ENCODE measurements at places on chromosomes 7 and 10.
A peak's percentile ranks its signal among the peaks of the same experiment; 100 is the strongest.

DNA sequence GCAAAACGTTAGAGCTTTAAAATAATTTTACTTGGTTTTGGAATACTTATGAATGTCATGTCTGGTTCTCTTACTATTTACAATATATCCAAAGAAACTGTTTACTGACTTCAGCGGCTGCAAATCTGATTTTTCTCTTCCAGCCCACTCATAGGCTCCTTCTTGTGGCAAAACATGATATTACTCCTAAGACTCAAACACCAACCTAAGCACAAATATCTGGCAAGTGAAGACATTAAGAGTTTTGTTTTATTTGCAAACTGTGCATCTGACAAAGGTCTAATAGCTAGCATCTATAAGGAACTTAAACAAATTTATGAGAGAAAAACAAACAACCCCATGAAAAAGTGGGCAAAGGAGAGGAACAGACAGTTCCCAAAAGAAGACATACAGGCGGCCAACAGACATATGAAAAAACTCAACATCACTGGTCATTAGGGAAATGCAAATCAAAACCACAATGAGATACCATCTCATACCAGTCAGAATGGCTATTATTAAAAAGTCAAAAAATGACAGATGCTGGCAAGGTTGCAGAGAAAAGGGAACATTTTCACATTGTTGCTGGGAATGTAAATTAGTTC, 20.3 kb upstream of the GJC3 start:
- DNase-seq = peak; percentile 28

- no peak for DNase-seq
Observed at GRCh38 chr7:138023618-138024342, 21.9 kb upstream of the CREB3L2 start.

DNA sequence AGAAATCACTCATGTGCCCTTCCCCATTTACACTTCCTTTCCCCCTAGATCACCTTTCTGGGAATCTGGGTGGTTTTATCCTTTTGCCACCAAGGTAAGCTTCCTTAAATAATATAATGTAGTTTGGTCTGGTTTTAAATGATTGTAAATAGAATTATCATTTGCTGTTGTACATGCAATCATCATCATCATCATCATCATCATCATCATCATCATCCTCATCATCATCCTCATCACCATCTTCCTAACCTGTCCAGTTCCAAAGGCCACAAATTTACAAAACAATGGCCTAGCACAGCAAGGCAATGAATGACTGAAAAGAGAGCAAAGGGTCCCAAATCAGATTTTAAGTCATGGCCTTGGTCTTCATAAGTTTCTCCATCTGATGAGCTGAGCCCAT, 329.7 kb downstream of the PLXNA4 start:
- no peak for DNase-seq

DNA sequence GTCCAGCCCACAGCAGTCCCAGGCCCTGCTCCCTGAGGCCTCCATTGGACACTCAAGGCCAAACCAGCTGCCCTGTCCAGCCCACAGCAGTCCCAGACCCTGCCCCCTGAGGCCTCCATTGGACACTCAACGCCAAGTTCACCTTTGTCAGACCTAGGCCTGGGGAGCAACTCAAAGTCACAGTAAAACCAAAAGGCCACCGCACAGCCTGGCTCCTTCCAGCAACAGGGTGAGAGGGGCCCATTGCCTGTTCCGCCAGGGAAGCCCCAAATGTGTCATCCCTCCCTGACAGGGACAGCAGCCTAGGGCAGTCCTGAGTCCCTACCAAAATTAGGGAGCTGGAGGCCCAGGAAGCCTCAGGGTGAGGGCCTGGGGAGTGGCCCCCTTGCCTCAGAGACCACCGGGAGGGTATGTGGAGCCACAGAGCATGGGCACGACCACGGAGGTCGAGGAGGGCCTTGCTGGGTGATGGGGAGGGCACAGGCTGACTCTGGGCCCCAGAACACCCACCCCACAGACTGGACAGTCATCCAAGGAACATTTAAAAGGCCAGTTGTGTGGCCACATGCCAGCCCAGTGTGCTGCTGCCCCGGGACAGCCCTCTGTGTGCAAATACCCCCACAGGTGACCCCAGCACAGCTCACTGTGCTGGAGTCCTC, 66.5 kb upstream of the PPP2R2D start:
- no peak for DNase-seq

- DNase-seq = no peak
Observed at GRCh38 chr10:24150853-24151252, 58.1 kb upstream of the KIAA1217 start.

GRCh38 chr10:78905957-78906308, 162.8 kb upstream of the ZMIZ1 start:
- no peak for DNase-seq

- no peak for DNase-seq
Observed at GRCh38 chr10:117754770-117755658, 212.5 kb downstream of the EMX2 start.

DNA sequence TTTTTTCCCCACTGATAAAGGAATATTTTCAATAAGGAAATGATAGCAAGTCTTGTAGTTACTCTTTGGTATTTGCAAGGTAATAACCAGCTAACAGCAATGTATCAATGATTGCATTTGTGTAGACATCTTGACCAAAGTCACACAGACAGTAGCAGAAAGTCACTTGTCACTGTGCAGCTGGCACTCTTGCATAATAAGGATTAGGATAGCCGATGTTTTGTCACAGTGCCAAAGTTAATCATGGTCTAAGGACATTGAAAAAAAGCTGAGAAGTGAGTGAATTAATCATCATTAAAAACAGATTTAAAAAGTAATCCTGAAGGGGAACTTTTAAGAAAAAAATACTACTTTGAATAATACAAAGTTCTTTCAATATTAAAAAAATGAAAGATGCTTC, 834.3 kb upstream of the C7orf33 start:
- no peak for DNase-seq

GRCh38 chr10:32237644-32238345, 109.2 kb downstream of the EPC1 start:
- DNase-seq = peak; percentile 82

DNA sequence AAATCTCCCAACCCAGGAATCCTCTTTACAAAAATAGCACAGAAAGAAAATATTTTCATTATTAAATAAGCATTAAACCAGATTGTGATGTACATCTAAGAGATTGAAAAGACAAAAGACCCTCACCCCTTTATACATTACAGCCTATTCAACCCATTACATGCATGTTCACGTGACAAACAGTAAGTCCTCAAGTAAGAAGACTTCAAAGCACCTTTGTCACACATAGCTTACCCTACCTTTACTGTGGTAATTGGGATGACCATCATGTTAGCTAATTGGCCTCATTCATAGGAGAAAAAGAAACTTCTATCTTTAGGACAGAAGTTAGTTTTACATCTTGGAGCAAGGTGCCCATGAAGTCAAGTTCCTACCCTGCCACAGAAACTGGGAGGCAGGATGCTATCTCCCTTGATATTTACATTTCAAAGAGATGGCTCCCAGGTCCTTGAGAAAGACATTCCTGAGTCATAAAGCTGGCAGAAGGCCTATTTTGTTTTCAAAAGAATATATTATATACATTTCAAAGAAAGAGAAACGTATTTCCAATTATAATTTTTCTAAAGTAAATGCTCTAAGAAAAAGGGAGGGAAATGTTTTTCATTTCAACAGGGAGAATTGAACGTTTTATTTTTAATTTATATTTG, 48.1 kb downstream of the GNAI1 start:
- peak; percentile 25 for DNase-seq

- DNase-seq = no peak
Observed at GRCh38 chr10:102436312-102436711, 3.9 kb upstream of the CUEDC2 start.

- no peak for DNase-seq
Observed at GRCh38 chr7:699476-700170, 26.9 kb upstream of the DNAAF5 start.

DNA sequence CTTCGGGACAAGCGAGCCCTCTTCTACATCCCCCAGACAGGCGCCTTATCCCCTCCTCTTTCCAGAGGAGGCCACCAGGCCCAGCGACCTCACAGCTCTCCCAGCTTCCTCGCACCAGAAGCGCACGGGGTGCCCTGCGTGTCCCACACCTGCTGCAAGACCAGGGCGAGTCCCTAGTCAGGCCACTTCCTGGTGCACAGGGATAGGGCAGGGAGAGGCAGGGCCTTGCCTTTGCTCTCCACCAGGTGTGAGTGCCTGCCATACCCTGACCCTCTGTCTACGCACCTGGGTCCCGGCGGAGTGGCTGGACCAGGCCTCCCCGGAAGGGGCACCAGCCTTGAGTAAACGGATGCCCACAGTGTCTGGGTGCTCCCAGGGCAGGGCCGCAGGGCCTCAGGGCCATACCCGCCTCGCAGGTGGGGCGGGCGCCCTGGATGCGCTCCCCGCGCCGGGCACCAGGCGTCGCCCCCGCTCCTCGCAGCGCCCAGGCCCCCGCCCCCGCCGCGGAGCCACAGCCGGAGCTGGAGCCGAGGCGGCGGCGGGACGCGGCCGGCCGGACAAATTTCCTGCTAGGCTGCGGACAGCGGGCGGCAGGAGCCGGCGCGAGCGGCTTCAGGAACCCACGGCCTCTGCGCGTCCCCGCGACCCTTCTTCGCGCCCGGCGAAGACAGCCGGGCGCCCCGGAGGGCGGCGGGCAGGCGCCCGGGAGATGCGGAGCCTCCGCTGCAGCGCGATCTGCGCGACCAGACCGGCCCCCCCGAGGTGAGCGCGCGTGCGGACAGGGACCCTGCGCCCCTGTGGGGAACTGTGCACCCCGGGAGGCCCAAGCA, at the start of gene PTPRE:
PTPRE (plus strand) TSS at position 556 of the 830 bp plus-strand sequence. CDS start 133,779 bp downstream, outside the sequence.
- DNase-seq = peak; percentile 51

DNA sequence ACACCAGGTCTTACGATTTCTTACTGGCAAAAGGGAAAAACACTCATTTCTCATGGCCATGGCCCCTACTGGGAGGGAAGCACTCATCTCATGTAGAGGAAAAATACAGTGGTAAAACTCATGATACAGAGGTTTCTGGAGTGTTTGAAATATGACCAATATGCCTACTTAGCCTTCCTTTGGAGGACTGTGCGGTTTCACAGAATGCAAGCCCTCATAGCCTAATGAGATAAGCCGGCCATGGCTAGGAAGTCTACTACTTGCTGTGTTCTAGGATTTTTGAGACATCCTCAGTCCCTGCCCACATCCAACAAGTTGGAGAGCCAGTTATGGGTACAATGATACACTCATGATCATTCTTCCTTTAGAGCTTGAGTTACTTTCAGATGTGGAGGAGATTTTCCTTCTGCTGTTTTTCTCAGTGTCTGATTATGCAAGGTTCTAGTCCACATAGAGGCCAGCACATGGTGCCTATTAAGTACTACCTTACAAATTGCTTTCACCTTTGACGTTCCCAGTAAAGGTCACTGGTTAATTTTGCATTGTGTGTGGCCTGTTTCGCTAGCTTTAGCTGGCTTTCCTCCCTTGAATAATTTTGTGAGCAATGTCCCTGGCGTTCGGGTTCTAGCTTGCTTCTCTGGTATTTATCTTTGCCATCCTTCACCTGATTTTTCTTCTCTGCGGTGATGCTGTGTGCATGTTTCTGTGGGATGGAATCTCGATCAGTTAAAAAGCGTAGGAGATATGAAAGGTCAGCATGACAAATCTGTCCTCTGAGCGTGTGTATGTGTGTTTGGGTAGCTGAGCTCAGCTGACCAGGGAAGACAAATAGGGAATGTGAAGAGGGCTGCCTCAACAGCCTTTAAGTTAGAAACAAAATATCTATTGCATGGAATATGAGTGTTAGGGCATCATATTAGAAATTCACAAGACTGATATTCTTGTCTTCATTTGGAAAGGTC, 295.4 kb downstream of the LRMDA start:
- DNase-seq = no peak

DNA sequence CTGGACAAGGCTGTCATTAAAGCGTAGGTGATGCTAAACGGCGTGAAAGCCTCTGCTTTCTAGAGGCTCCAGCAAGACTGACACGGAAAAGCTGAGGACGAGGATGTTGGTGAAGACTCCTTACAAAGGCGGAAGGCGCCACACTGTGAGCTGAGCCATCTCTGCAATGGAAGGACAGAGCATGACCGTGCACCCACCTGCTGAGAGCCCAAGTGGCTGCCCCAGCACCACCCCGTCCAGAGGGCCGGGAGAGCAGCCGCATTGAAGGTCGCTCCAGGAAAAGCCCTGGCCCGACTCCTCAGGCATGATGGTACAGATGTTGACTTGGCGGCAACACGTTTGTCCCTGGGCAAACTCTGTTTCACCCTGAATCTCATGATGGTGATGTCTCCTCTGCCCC, 492.7 kb downstream of the DNAJB6 start:
- no peak for DNase-seq

DNA sequence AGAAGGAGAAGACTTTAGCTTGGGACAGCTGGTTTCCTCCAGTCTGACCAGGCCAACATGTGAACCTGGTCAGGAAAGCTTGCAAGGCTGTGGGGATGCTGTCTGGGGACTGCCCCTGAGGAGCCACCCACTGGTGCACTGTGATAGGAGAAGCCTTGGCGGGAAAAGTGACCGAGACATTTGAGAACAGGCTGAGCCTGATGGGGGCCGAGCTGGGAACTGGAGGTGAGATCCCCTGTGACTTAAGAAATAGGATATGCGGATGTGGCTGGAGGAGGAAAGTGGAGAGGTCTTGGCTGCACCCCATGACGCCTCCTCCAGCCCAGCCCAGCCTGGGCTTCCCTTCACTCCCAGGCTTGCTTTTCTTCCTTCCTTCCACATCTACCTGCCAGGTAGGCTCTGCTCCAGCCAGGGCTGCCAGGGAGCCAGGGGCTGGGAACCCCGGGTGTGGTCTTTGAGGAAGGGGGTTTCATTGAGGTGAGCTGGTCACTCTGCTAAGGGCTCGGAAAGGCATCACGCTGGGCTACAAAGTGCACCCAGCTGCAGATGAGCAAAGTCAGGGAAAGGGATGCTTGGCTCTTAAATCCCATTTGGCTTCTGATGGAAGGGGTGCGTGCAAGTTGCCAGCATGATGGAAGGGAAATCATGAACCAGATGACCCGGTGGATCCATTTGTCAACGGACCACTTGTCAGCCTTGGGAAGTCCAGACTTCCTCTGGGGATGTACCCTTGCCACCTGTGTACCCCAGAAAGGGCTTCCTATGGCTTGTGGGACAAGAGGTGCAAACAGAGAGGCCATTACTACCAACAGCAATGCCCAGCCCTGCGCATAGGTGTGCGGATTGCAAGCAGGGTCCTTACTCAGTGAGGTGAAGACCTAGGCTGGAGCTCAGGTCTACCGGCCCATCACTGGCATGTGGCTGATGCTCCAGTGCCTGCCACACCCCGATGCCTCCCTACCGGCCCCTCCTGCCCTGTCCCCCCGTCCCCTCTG, 66.3 kb downstream of the C10orf143 start:
- DNase-seq = no peak

DNA sequence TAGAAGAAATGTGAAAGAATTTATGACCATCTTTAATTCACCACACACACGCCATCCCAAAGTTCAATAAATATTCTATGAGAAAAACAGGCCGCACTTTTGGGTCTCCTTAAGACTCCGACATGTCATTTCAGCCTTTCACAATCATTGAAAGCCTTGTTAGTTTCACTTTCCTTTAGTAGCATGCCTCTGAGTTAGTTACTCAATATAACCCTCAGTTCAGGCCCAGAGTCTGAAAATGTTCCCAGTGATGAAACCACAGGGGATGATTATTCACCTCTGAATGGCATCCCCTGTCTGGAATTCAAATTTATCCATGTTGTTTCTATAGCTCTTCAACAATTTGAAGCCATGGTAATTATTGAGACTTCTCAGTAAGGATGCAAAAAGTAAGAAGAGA, 278.1 kb upstream of the NRP1 start:
- peak; percentile 90 for DNase-seq

GRCh38 chr7:78254726-78255055, 456.1 kb downstream of the PHTF2 start:
- DNase-seq = no peak
